ENCODE measurements at places on chromosomes 3 and 15.

GRCh38 chr3:188358787-188359493 lies 205.0 kb downstream of the LPP start:
- no peak for DNase-seq

GRCh38 chr3:77329116-77329515 lies 289.2 kb downstream of the ROBO2 start:
- DNase-seq: no peak

DNA sequence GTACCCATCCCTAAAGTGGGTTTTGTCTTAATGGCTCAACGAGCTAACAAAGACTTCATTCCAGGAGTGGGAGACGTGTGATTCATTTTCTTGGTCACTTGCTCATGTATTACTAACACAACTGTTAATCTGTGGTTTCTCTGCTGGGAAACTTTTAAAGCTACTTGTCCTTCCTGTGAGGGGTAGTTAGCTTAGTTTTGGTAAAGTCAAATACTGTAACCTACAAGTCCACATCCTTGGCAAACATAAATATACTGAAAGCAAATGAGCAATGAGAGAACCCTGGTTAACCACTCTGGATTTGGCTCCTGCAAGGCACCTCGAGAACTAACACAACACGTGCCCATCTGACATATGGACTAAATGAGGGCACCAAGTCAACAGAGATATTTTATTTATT lies 19.9 kb downstream of the NOX5 start:
- DNase-seq: no peak

DNA sequence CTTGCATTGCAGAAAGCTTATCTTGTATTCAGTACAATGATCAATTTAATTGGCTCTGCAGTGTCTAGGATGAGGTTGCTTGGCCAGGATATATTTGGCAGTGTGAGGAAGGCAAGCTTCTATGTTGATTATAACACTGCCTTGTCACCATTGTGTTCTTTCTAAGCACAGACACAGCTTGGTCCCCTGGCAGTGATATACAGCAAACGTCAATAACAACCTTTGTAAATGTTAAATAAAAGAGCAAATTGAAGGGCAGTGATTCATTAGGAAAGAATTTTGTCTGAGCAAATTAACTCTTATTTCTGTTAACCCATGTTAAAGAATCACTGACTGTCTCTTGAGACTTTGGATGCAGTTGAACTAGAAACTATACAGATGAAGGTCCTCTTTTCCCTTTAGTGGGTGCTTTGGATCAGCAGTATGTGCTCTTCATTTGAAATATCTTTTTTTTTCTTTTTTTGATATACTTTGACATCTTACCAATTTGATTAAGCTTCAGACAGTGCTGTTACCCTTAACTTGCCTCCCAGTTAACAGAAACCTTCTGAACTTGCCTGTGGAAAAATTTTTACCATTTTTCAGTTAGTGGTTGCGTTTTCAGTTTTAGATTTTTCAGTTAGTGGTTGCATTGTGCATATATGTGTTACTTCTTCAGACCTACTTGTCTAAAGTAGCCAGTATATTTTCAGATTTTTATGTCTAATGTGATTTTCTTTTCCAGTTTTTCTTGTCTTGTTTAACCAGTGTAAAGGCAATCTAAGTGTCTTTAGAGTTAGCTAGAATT lies 199.8 kb downstream of the TCF12 start:
- no peak for DNase-seq

DNA sequence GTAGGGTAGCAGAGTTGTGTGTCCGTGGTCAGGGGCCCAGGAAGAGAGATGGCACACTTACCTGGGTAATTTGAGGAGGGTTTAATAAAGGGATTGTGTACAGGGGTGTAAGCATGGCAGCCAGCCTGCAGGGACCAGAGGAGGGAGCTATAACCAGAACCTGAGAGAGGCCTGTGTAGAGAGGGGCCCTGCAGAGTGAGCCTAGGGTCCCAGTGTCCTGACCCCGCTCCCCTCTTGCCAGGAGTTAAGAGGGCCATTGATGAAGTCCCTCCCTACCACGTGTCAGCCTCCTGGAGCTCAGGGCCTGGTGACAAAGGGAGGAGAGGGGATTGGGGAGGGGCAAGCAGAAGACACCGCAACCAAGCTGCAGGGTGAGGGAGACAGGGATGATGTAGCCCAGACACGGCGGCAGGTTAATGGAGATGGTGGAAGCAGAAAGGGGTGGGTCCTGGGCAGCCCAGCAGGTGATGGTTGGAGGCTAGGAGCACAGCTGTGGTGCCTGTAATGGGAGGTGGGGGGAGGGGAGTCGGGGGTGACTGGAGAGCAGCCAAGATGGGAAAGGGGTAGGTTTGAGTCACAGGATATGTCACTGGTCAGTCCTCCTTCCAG lies 165.4 kb upstream of the TOPAZ1 start:
- no peak for DNase-seq

- no peak for DNase-seq
Observed at GRCh38 chr3:72891053-72891855, 3.4 kb downstream of the GXYLT2 start.

GRCh38 chr15:51736751-51737521 lies 519 bp downstream of the LYSMD2 start:
- DNase-seq: peak; percentile 30

DNA sequence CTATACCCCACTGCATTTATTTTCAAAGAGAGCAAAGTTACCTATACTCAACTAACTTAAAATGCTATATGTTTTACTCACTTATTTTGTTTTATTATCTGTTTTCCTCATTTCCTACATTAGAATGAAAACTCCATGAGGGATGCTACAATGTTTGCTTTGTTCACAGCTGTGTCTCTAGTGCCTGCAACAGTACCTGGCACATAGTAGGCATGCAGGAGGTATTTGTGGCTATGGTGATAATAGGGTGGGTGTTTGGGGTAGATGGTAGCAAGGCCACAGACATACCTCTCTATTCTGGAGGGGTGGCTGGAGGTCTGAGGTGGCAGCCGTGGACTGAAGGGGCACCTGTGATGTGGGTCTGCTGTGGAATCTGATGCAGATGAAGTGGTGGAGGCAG lies 24.7 kb upstream of the SMAD6 start:
- no peak for DNase-seq

DNA sequence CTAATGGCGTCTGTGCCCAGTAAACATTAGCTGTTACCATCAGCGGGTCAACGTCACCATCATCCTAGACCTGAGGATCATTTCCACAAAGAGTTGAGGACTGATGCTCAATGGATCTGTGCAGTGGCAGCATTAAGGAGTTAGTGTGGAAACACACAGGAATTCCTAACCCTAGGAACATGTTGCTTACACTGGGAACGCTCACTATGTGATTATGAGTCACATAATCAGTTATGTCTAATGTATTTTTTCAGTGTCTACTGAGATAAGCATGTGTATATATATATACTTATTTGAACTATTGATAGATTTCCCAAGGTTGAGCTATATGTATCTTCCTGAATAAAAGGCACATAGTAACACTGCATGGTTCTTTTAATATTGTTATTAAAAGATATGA lies 19.0 kb downstream of the ARNT2 start:
- DNase-seq: no peak

GRCh38 chr3:115381931-115382330 lies 234.8 kb upstream of the ZBTB20 start:
- no peak for DNase-seq

- no peak for DNase-seq
Observed at GRCh38 chr3:8518138-8518537, 16.5 kb downstream of the LMCD1 start.

- DNase-seq: no peak
Observed at GRCh38 chr3:111723293-111724215, 128.4 kb upstream of the ZBED2 start.

GRCh38 chr15:74799856-74800558 lies 12.6 kb upstream of the LMAN1L start:
- DNase-seq: peak; percentile 75

DNA sequence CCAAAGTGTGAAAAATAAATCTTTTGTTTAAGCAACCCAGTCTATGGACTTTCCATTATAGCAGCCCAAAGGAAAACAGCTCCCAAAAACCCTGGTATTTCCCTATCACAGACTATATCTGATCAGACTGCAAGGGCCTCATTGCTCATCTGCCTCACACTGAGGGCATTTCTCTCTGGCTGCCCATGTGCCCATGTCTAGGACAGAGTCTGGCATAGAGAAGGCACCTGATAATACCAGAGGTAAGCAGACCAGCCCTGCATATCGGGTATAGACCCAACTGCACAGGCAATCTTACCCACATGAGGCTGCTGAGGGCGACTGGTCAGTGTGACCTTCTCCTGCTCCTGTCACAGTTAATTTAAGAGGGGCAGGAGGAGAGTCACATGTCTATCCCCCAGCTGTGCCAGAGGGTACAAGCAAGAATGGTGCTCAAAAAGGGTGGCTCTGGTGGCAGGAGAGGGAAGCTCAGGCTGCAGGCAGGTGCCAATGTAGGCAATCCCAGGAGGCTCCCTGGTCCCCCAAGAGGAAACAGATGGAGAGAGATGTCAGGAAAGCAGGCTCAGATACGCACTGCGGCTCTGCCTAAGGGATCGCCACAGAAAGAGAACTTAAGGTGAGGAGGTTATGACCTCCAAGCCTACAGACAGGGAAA lies 3.1 kb downstream of the CSRNP1 start:
- no peak for DNase-seq

- no peak for DNase-seq
Observed at GRCh38 chr3:127762077-127762786, 60.1 kb downstream of the MGLL start.

DNA sequence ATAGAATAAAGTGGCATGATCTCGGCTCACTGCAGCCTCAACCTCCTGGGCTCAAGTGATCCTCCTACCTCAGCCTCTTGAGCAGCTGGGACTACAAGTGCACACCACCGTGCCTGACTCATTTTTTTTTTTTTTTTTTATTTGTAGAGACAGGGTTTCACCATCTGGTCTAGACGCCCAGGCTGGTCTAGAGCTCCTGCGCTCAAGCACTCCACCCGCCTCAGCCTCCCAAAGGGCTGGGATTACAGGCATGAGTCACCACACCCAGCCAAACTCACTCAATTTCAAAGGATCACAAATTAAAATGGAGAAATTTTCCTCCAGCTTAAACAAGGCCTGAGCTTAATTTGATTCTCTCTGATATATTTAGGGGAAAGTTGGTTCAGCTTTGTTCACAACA lies 27.3 kb upstream of the NMB start:
- DNase-seq: no peak

GRCh38 chr15:71199384-71200351 lies 84.4 kb downstream of the THSD4 start:
- no peak for DNase-seq

- DNase-seq: no peak
Observed at GRCh38 chr3:129612534-129613366, 6.3 kb upstream of the PLXND1 start.

DNA sequence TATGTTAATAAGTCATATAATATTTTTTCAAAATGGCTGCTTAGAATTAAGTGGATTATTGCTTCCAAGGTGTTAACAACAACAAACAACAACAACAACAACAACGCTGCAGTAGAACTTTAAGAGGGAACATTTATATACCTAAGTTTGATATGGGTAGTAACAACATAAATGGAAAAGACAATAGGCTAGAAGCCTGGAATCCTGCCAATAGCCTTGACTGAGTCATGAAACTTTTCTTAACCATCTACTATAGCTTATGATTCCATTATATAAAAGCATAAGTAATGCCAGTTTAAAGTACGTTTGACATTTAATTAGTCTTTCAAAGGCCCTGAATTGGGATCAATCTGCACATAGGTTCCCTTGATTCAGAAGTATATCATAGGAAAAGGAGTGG lies 31.2 kb downstream of the SATB1 start:
- DNase-seq: no peak

GRCh38 chr15:93043621-93044300 lies 45.2 kb downstream of the RGMA start:
- DNase-seq: no peak

DNA sequence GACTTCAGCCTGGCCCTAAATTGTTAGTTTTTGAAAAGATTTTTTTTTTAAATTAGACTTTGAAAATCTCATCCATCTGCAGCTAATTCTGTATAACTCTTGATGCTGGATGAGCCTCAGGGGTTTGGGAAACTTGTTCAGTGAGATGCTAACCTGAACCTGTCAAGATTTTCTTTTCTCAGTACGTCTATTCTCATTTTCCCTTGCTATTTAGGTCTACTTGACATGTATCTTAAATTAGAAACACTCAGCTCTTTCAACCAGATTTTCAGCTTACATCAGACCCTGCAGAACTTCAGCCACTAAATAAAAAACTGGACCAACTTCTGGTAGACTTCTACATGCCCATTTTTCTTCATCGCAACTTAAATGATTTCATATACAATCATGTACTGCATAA lies 61.4 kb downstream of the MFSD1 start:
- no peak for DNase-seq

- DNase-seq: no peak
Observed at GRCh38 chr3:100756441-100756840, 47.1 kb downstream of the TFG start.

- DNase-seq: no peak
Observed at GRCh38 chr3:55406696-55407425, 80.2 kb downstream of the WNT5A start.

DNA sequence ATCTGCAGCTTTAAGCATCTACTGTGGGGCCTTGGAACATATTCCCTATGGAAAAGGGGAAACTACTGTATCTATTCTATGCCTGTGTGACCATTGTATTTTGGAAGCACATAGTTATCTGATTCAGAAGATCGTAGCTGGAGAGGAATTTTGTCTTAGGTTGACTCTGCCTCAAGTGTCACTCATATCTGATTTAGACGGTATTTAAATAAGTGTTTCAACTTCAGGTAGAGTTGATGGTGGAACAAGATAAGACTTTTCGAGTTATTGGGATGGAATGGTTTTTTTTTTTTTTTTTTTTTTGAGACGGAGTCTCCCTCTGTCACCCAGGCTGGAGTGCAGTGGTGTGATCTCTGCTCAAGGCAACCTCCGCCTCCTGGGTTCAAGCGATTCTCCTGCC lies 8.9 kb upstream of the DENND6A start:
- DNase-seq: no peak

- DNase-seq: no peak
Observed at GRCh38 chr3:194686414-194686815, 732 bp downstream of the FAM43A start.

- DNase-seq: no peak
Observed at GRCh38 chr3:43894176-43895049, 203.7 kb downstream of the ABHD5 start.

GRCh38 chr3:50532062-50532705 lies 28.8 kb upstream of the CACNA2D2 start:
- no peak for DNase-seq

DNA sequence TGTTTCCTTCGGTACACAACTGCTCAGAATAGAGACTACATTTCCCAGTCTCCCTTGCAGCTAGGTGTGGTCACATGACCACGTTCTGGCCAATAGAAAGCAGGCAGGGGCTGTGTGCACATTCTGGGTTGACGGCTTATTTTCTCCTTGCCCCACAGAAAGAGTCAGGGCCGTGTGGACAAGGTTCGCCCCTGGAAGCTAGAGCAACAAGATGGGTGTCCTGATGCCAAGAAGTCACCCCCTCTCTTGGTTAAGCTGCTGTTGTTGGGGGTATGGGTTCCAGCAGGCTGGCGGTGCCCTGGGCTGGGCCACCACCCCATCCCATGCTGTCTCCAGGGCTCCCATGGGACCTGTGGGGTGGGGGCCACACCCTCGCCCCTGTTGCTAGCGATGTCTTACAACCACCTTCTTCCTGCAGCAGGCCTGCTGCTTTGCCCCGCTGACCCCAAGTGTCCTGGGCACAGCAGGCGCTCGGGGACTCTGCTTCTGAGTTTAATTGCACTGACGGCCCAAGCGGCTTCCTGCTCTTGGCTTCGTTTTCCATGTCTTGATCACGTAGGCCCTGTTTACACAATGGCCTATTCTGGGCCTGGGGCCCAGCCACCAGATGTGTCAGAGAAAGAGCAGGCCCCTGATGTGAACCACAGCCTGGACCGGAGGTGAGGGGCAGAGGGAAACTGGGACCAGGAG lies 24.9 kb downstream of the ABTB1 start:
- no peak for DNase-seq
